AG04450 (cell line): ENCODE measurements at places on chromosomes 4 and X.

- DNase-seq: no peak
These were observed 85.4 kb downstream of the GPRIN3 start for GRCh38 chr4:89222170-89222569.

DNA sequence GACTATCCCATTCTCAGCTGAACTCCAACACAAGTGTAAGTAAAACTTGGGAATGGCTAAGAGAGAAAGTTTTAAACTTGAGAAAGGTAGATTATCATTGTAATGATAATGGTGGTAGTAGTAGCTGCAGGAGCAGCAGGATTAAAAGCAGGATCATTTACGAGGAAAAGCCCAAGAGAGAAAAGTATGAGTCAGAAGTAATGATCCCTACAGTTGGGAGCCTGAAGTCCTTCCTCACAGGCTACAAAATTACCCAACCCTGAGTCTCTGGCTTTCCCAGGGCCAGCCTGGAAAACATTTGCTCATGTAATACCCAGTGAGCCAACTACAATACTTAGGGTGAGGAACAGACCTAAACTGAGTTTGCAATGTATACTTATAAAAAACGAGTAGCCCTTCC, 4.4 kb upstream of the PRDM8 start:
- peak; percentile 70 for DNase-seq

DNA sequence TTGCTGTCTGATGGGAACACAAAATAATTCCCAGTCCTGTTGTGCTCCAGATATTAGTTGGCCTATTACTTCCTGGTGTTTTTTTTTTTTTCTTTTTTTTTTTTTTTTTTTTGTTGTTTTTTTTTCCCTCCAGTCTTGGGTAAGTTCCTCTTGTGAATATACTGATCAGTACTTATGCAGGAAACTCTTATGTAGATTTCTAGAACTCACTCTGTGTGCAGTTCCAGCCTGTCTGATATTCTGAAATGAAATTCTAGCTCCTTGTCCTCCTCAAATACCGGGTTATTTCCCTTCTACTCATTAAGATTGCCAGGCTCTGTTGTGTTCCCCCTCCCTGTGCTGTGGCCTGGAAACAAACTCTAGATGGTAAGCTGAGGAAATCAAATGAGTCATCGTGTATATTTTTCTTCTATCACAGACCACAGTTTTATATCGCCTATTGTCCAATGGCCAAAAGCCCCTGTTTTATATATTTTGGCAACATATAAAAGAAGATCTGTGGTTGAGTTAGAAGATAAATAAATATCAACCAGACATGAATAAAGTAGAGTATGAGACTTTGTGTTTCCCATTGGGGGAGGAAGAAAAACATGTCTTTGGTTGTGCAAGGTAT, 124.3 kb upstream of the UGT8 start:
- DNase-seq: no peak

DNA sequence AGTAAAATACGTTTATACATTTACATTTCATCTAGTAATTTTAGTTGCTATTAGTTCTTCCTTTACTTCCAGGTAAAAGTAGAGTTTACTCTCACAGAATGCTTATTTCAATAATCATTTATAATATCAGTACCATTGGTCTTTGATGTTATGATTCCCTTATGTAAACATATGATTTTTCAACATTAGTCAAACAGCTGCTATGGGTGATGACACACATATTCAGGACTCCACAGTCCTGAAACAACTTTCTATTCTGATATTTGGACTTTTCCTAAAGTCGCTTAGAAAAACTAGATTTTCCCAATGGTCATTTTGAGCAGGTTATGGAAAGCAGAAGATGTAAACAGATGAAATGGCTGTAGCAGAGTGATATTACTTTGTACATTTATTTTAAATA, 369.8 kb downstream of the UNC5C start:
- no peak for DNase-seq

- DNase-seq: no peak
These were observed 202.5 kb upstream of the RPL34 start for GRCh38 chr4:108417923-108418322.
